Cardiac fibroblast (primary cell): ENCODE measurements at places on chromosomes 3 and 15.

DNA sequence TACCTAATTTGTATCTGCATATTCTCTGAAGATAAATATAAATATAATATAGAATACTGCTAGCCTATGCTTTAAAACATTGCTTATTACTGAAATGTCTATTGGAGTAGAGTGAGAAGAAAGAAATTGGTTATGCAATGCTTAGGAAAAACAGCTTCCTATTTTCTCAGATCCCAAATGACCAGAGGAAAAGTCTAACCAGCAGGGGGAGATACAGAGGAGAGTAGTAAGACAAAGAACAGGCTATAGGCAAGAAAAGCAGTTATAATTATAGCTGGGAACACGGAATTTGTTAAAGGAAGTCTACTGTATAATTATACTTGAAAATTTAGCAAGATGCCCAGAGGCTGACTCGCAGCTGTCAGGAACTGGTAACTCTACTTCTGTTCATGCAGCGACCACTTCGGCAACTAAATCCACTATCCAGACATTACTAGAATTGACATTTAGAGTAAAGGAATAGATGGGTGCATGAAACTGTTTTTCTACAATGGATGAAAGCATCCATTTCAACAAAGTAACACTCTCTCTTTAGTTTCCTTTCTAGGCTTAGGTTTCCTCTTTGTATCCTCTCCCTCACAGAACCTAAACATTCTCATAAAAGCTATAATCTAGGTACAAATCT lies 97.2 kb downstream of the TBC1D5 start:
- peak; percentile 82 for DNase-seq

GRCh38 chr15:84582583-84583157 lies 18.1 kb upstream of the ZSCAN2 start:
- peak; percentile 27 for DNase-seq

DNA sequence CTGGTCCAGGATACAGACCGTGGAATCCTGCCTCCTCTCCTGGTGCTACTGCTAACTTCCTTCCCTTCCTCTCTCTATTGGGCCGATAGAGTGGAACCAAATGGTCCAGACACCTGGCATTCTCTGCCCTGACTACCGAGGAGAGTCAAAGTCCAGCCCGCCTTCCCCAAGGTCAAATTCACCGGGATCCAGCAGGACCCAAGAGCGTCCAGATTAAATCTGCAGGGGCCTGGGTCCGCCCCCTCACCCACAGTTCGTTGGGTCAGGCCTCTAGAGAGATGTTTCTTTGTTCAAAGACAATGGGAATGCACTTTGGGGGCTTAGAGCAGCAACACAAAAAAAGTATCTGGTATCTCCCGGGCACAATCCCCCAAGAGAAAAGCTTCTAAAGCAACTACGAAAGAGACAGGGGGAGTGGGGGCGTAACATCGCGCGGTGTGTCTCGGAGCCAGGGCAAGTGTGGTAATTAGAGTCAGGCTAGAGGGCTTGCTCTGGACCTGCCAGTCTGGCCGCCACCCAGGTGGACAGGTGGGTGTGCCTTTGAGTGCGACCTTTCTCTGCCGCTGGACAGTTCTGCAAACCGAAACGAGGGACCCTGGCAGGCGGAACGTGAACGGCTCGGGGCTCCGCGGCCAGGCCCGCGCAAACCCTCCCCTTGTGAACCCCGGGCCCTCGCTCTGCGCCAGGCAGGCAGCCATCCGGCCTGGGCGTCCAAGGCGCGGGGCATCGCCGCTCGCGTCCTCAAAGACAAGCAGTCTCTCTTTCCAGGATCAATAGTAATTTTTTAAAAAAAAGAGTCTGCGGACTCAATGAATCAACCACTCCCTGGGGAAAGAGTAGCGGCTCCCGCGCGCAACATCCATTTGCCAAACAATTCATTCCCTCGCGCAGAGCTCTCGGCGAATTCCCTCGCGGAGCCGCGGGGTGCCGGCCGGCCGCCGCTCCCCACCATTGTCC lies 806 bp downstream of the KLHL25 start:
- DNase-seq: peak; percentile 38

DNA sequence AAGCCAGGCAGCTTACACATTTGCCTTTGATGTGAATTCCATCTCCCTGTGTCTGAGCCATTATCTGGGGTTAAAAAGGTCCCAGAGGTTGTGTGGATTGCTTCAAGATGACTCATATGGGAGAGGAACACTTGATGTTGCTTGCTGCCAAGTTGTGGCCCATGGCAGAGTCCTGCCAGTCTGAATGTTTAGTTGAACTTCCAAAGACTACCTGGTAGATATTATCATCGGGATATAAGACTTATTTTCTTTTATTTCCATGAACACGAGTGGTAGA lies 85.6 kb downstream of the TJP1 start:
- peak; percentile 21 for DNase-seq

DNA sequence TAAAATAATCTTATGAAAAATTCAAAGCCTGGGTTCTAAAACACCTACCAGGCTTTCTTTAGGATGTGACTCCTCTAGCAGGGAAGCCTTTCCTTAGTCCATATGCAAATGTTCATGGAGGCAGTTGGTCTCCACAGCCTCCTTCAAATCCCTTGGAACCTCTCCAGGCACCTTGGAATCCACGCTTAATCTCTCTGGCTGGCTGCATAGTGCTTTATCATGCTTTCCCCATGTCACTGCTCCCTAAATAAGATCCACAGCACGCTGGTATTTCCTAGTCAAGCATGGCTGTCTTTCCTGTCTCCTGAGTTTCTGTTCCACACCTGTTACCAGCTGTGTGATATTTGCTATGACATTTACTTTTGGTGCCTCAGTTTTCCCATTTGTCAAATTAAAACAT lies 71.3 kb downstream of the CLSTN2 start:
- DNase-seq: no peak

DNA sequence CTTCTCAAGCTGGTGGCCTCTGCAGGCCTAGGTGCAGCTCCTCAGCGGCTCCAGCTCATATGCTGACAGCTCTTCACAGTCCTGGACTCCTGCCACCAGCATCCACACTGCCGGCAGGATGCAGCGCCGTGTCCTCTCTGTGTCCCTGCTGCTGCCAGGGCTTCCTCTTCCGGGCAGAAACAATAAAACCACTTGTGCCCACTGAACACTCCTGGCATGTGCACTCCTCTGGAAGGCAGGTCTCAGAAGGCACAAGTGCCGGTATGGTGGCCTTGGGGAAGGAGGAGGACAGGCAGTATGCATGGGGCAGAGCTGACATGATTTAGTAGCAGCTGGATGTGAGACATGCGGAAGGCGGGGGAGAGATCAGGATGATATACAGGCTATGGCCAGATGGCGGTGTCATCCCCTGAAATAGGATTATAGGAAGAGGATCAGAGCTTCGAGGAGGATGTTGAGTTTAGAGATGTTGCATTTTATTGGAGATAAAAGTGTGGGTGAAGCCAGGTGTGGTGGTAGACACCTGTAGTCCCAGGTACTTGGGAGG lies 7.5 kb upstream of the MAN2A2 start:
- peak; percentile 23 for DNase-seq

DNA sequence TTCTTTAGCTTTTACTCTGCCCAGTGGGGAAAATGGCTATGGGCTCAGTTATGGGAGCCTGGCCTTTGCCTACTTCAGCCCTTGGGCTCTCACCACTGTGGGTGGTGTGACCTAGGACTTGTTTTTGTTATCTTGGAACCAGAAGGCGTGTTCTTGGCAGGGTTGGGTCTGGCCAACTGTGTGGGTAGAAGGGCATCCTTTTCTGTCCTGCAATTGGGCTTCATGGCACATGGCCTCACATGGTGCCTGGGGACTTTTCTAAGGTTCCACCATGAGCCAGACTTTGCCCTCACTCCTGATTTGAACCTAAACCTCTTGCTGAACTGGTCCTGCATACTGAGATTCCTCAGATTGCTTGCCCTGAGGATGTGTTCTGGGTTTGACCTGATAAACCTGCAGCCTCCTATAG lies 1.7 kb downstream of the GLYCTK start:
- DNase-seq: no peak

DNA sequence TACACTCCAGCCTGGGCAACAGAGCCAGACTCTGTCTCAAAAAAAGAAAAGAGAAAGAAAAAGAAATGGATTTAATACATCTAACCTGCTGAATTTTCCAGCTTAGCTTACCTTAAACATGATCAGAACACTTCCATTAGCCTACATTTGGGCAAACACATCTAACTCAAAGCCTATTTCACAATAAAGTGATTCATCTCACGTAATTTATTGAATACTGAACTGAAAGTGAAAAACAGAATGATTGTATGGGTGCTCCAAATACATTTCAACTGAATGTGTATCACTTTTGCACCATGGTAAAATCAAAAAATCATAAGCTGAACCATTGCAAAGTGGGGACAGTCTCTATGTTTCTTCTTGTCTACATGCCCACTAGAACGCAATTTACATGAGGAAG lies 9.0 kb downstream of the PIK3R4 start:
- no peak for DNase-seq

GRCh38 chr3:106640353-106640752 lies 736.9 kb upstream of the CCDC54 start:
- DNase-seq: no peak

DNA sequence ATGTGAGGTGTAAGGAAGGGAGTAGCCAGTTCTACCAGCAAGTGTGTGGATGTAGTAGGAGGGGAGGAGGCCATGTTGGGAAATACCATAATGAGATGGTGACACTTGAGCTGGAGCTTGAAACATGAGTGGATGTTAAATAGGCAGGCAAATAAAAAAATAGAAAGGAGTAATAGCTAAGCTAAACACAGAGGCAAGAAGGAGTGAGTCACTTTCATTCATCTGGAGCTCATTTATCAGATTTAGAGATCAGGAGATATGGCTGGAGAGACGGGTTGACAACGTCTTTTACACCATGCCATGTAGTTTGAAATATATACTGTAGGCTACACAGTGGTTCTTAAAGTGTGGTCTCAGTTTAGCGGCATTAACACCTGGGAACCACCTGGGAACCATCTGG lies 390.5 kb downstream of the DIPK2A start:
- no peak for DNase-seq

DNA sequence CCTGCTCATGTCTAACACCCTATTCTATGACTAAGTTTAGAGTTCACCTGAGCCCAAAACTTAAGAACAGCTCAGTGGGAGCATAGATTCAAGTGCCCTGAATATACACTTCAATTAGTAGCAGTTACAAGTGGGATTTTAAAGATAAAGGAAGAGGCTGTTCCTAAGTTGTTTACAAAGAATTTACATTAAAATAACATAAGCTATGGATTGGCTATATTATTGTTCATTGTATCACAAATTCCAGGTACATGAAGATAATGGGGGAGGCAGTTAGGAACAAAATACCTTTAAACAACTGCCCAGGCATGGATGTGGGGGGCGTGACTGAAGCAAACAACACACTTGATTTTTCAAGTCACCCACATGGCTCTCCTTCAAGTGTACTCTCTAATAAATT lies 52.7 kb downstream of the ROPN1B start:
- DNase-seq: no peak

DNA sequence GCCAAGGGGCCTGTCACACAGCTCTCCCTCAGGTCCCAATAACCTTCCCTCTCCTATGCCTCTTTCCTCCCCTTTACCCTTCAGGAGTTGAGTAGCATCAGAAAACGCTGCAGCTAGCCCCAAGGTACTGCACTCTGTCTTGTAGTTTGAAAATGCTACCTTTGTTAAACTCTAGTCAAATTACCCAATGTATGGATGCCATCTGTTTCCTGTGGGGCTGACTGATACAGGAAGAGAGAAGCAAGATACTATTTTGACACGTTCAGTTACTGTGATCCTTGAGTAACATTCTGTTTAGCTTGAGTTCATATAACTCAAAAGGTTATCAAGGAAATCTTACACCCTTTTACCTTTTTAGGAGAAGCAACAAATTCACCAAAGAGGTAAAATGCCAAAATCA lies 493.1 kb downstream of the FHIT start:
- DNase-seq: no peak

GRCh38 chr3:114242947-114243346 lies 5.6 kb upstream of the ZNF80 start:
- no peak for DNase-seq

GRCh38 chr3:23937296-23937695 lies 7.8 kb upstream of the NR1D2 start:
- no peak for DNase-seq

GRCh38 chr15:38690719-38691332 lies 126.2 kb upstream of the RASGRP1 start:
- DNase-seq: peak; percentile 80

DNA sequence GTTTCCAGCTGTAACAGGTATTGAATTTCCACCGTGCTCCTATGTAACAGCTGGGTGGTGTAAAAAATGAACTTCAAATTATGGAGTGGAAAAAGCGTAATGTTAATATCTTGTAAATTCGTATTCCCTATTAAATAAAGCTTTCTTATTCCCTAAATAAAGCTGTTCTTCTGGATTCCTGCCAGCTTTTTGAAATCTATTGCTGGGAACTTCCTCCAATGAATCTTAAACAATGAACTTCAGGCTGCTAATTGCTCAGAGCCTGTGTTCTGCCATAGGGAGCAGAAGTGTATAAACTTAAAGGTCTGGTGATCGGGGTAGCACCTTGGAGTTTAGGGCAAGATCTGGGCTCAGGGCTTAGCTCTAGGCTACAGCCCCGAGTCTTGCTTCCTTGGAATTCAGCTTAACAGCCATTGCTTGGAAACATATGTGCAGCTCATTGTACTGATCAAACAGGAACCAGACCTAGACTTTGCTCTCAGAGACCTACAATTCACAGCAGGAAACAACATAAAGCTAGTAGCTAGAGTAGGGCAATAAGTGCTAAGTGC lies 1.4 kb downstream of the ARL14 start:
- peak; percentile 18 for DNase-seq

DNA sequence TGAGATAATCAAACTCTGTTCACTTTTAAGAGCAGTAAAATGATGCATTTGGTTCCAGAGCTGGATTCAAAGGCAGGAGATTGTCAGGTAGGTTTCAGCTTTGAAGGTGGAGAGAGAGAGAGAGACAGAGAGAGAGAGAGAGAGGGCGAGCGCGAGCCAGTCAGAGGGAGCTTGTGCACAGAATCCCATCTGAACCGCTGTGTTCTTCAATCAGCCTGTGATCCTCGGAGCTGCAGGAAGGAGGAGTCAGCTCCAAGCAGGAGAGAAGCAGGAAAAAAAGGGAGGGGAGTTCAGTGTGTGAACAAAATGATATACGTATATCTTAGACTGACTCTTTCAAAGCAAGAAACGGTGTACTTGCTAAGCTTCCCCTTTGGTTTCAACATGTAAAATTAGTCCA lies at the start of gene GPR149:
GPR149 (minus strand) TSS at position 177 of the 400 bp plus-strand sequence. CDS start 575 bp downstream, outside the sequence.
- no peak for DNase-seq

GRCh38 chr15:69748131-69748530 lies 295.5 kb downstream of the RPLP1 start:
- no peak for DNase-seq

DNA sequence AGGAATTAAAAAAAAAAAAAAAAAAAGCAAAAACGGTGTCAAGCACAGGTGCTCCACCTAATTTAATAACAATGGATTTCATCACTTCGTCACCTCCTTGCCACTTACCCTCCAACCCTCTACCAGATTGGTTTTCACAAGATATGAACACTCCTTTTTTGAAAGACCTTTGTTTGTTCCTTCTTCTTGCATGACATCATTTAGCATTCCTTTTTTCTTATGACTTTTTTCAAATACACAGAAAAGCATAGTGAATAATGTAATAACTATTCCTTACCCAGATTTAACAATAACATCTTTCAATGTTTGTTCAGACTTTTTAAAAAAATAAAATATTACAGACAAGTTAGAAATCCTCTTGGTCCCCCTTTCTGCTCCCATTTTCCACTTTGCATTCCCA lies 16.3 kb downstream of the COL6A6 start:
- DNase-seq: no peak
